Stimulated activated CD4-positive, alpha-beta T cell treated with anti-CD3 and anti-CD28 coated beads, Interleukin-4, amount 100 ng/mL, for 24 hours (primary cell): ENCODE measurements at places on chromosomes 3 and 15.

DNA sequence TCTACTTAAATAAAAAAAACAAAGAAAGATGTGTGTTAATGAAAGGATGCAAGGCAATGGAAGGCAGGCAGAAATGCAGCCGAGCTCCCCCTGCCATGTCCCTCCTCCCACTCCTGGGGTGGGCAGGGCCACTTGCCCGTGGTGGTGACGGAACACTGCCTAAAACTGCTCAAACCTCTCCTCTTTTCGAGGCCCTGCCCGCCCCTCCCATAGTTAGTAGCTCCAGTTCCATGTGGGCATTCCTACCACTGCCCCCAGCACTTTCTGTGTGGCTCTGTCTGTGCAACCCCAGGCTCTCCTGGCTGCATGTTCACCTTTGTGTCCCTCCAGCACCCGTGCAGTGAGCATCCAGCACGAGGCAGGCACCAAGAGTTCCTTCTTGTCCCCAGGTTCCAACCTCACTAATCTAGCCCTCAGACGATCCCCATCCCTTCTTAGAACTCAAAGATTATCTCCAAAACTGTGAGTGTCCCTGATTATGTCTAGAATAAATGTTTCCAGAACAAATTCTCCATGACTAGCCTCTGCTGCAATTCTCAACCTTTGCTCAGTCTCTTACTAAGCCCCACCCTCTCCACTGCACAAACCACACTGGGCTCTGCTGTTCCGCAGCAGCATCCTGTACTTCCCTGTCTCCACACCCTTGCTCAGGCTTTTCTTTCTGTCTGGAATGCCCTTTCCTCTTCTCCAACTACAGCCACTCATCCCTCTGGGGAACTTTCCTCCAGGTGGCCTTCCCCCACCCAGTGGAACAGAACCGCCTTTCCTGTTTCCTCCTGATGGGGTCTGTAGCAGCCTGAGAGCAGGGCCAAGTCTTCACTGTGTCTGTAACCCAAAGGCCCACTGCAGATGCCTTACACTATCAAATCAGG, 32.6 kb upstream of the SPTBN5 start:
- DNase-seq: no peak

- peak; percentile 5 for DNase-seq
Observed at GRCh38 chr15:92277776-92278175, 115.9 kb upstream of the ST8SIA2 start.

GRCh38 chr3:8981296-8981695, 18.0 kb upstream of the RAD18 start:
- no peak for DNase-seq

- DNase-seq: no peak
Observed at GRCh38 chr3:129608087-129608935, 1.8 kb upstream of the PLXND1 start.

GRCh38 chr3:155026999-155027591, 53.0 kb upstream of the MME start:
- no peak for DNase-seq

DNA sequence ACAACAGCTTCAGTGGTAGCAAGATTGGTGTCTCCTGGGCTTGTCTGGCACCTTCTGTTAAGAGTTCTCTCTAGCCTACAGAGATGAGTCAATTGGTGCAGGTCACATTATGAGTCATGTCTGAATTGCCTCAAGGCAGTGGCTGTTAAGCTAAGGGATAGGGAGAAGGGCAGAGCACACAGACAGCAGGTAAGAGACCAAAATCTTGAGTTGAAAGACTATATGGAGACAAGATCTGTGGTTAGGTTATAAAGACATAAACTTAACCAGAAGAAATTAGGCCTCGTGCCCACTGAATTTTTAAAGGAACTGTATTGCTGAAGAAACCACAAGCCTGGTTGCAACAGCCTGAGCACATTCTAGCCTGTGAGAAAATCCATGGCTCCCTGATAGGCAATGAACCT, 19.2 kb upstream of the KPNA1 start:
- DNase-seq: peak; percentile 63

DNA sequence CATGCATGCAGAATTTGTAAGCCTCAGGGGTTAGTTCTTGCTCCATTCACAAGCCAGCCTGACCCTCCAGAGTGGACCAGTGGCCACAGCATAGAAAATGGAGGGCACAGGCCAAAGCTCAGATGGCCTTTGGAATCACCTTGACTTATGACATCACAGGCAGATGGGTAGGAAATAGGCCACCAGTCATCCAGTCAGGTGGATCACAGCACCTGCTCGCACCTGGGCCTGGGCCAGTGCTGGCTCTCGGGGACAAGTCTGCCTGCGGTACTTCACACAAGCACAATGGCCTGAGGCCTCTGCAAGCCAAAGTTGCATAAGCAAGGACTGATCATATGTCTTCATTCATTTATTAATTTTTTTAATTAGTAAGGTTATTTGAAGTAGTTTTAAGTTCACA, 39.3 kb downstream of the PPCDC start:
- DNase-seq: no peak

- no peak for DNase-seq
Observed at GRCh38 chr3:186502966-186503712, 41.0 kb downstream of the CRYGS start.

DNA sequence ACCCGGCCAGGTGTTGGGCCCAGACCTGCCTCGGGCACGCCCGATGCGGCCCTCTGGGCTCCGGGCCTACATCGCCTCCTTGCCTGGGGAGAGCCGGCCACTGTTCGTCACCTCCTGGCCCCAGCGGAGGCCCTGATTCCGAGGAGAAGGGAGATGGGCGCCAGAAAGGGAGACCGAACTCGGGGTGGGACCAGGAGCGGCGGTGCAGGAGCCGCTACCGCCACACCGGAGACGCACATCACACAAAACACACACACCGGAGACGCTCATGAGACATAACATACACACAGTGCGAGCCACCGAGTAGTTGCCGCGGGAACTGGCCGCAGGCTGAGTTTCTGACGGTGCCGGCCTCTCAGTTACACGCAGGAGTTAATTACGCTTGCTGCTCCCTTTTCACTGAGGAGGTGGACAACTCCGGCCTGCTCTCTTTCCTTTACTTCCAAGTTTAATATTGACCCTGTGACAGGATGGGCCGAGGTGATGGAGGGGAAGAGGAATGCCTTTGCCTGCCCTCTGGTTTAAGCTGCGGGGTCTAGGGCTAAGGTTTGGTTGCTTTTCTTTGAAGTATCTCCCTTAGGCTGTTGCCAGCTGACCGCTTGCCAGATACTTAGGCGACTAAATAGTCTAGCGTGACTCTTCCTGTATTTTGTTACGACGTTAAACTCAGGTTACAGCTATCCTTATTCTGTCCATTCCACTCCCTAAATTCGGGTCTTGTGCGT, 570 bp downstream of the PCNP start:
- DNase-seq: peak; percentile 46
